Esophagus mucosa (tissue), 1 donor: ENCODE measurements at places on chromosomes 5 and 9. TPM values are rescaled to one million over a fixed set of nuclear protein-coding genes. Genes with fewer than 3 reads are reported as not detected.

The LCN15 gene
- total RNA-seq, result not detected

The GRIA1 gene
- not detected for total RNA-seq

The GLRA1 gene
- not detected for total RNA-seq

The RLN2 gene
- total RNA-seq, result not detected

The PCDHGC4 gene
- total RNA-seq, result 1.1 TPM

The PCDHB12 gene
- total RNA-seq, result 0.72 TPM

The IFT74 gene
- total RNA-seq, result 7.4 TPM
